IMR-90 (cell line): ENCODE measurements at places on chromosomes 12 and 14. TPM values are rescaled to one million over a fixed set of nuclear protein-coding genes. Genes with fewer than 3 reads are reported as not detected.

DNA sequence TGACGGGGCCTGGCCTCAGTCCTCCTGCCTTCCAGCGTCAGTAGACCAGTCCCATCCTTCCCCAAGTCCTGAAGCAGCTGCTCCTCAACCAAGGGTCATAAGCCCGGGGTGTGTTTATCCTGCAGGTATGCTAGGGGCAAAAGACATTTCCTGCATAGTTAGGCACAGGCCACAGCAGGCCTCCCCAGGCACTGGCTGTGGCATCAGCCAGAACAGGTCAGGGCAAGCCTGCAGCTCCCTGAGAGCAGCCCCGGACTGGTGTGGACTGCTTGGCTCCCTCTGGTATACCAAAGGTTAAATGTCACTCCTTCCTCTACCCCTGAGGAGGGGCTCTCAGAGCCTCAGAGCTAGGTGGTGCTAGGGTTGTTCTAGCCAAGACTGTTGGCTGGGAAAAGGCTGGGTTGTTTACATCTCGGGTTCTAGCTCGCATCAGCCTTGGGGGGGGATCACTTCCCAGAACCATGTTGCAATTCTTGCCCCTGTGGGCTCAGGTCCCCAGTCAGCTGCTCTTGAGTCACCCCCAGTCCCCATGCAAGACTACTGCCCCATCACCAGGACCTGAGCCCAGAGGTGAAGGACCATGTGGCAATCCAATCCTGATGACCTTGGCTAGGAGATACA lies 2.9 kb downstream of the MMP14 start:
- DNase-seq, result peak; percentile 54

The RPL36AL gene
- total RNA-seq, result 129 and 249 TPM in 2 replicates

The NOVA1 gene
- 0.90 and 1.1 TPM in 2 replicates for total RNA-seq

DNA sequence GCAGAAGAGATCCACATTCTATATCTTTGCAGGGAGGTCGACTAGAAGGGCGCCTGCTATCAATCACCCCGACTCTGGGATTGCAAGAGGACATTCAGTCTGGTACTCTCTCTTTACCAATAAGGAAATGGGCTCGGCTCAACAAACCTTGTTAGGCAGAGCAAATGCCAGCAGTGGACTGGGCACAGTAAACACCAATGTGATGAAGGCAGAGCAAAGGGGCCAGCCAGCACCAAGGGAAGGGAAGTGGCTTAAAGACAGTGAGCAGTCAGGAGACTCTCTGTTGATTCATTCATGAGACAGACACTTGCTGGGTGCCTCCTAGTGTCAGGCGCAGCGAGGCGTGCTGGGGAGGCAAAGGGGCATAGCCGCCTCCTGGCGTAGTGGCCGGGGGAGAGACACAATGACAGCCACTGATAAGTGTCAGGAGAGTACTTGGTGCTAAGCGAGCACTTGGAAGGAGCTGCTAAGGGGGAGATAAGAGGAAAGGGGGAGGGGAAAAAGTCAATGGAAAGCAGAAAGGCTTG lies 34.1 kb downstream of the TMCC3 start:
- no peak for DNase-seq

The TESPA1 gene
- not detected in 2 replicates for total RNA-seq

The GLI1 gene
- 1.3 and 1.4 TPM in 2 replicates for total RNA-seq

GRCh38 chr14:89324501-89325298 lies 92.3 kb downstream of the FOXN3 start:
- no peak for DNase-seq

DNA sequence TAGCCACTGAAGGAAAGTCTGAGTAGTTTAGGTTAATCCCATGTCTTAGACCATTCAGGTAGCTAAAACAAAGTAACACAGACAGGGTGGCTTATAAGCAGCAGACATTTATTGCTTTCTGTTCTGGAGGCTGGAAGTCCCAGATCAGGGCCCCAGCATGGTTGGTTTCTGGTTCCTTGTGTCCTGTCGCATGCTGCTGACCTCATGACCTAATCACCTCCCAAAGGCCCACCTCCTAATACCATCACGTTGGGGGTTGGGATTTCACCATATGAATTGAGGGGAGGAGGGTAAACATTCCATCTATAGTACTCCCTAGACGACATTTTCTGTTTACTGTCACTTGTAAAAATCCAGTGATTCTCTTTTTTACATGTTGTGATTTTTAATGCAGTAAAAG lies 148.6 kb downstream of the FBXL14 start:
- no peak for DNase-seq

DNA sequence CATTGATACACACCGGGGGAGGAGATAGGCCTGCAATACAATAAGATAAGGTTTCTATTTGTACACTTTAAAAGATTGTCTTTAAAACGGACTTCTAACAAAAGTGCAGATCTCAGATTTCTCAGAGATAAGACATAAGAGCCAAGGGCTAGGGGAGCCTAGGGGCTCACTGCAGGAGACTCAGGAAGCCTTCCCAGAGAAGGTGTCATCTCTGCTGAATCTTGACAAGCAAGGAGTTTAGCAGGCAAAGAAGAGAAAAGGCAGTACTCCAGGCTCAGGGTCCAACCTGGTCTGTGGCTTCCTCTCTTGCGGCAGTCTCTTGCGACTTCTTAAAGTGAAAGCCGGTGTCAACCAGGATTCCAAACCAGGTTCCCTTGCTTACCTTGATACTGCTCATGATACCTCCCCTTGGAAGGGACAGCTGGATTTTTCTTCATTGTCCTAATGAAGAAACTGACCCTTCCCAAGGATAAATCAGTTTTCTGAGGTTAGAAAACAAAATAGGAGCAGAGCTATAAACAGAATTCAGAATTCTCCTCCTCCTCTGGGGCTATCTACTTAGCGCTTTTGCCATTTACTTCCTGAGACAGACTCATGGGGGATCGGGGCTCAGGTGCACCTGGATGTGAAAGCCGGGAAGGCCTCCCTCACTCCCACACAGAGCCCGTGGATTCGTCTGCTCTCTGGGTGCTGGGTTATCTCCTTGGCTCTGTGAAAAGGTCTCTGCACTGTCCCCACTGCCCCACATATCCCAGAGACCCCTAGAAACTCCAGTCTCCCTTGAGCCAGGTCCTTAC lies 1.7 kb upstream of the SCNN1A start:
- DNase-seq, result no peak

DNA sequence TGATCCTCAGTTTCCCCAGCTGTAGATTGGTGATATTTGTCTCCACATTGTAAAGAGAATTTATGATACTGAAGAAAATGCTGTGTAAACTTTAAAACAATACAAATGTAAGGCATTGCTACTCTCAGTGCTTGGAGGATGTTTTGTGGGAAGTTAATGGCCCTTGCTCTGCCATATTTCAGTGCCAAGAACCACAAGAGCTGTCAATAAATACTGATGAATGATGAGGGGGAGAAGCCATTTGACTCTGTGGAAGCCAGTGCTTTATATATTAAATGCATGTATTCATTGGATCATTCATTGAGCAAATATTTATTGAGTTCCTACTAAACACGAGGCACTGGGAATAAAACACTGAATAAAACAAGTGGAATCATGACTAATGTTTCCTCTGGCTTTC lies 30.8 kb downstream of the CACNA1C start:
- DNase-seq, result no peak

The C3AR1 gene
- 0.28 and 0.36 TPM in 2 replicates for total RNA-seq

- DNase-seq, result no peak
Observed at GRCh38 chr12:12372946-12373722, 16.3 kb downstream of the BORCS5 start.

The NPFF gene
- not detected in 2 replicates for total RNA-seq

The PIWIL1 gene
- not detected in 2 replicates for total RNA-seq

The NID2 gene
- 101 and 102 TPM in 2 replicates for total RNA-seq

The P2RX7 gene
- total RNA-seq, result under 0.01 and 0.18 TPM in 2 replicates
